ENCODE measurements at places on chromosomes 16 and 17.

GRCh38 chr17:45093444-45094110 lies 32.5 kb downstream of the NMT1 start:
- no peak for DNase-seq

GRCh38 chr17:7992924-7993323 lies 9.5 kb upstream of the GUCY2D start:
- DNase-seq = no peak

DNA sequence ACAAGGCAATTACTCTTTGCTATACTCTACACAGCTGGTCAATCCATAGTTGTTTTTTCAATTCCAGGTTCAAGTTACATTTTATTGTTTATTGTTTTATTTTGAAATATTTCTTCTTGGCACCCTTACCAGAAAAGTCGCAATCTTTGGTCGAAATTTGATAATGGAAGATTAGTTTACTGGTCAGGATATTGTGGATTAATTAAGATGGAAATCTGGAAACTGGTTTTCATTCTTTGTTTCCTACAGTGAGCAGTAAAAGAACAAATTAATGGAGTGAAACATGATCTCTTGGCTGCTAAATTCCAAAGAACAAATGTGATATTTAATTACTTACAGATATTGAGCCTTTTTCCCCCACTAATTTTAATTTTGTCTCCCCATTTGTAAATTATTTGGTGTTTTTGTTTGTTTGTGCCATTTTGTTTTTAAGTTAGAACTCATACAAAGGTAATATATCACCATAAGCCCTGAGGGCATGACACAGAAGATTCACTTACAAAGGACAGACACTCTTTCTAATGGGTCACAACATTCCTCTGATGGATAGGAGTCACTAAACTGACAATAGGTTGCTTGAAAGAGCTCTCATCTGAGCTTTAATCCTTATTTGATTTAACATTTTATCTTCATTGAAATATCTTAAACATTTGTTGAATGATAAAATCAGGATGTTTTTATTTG lies 700.2 kb downstream of the KCNJ2 start:
- no peak for DNase-seq

DNA sequence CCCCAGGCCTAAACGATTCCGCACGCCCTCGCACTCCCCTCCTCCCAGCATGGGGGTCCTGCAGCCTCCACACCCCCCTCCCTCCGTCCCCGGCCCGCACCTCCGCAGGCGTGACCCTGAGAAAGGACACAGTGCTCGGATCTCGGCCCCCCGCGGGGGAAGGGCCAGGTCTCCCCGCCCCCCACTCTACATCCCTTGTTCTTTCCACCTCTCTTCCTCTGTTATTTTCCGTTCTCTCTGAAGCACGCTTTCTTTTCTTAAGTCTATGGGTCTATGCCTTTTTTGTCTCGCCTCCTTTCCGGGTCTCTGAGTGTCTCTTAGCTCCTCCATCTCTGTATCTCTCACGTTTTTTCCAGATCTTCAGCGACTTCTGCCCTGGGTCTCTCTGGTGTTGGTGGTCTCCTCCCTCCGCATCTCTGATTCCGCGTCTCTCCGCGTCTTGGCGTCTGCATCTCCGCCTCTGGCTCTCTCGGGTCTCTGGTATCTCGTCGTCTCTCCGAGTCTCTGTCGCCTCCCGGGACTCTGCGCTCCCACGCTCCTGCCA lies 2.1 kb upstream of the HES7 start:
- DNase-seq = peak; percentile 43

- DNase-seq = no peak
Measured at GRCh38 chr16:67006930-67007658, 18.7 kb downstream of the CES4A start.

Data from NCI-H345 (cell line).